ENCODE measurements at places on chromosomes 2 and 18.

- no peak for DNase-seq
Measured at GRCh38 chr18:35949090-35949489, 23.4 kb upstream of the RMP24 start.

- no peak for DNase-seq
Measured at GRCh38 chr2:237488901-237489860, 2.1 kb downstream of the MLPH start.

DNA sequence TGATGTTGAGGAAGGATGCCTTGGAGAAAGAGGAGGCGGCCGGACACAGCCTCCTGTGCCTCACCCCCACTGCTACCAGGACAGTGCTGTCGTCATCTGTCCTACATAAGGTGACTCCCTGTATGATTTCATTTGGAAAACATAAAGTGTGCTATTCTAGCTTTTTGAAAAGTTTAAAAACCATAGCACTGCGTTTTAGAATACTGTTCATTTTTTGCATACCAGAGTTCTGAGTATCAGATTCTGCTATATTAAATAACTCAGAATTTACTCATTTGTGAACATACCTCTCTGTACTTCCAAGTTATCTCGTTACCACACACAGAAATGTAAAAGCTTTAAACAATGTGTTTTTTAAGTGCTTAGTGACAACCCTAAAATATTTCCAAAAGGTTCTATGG, 302.9 kb downstream of the LRRTM1 start:
- no peak for DNase-seq

GRCh38 chr2:236633219-236633570, 63.6 kb downstream of the ACKR3 start:
- DNase-seq: no peak

- DNase-seq: no peak
Measured at GRCh38 chr2:96687711-96688640, 45.4 kb downstream of the FER1L5 start.

- no peak for DNase-seq
Measured at GRCh38 chr2:230881840-230882239, 17.1 kb downstream of the ITM2C start.

DNA sequence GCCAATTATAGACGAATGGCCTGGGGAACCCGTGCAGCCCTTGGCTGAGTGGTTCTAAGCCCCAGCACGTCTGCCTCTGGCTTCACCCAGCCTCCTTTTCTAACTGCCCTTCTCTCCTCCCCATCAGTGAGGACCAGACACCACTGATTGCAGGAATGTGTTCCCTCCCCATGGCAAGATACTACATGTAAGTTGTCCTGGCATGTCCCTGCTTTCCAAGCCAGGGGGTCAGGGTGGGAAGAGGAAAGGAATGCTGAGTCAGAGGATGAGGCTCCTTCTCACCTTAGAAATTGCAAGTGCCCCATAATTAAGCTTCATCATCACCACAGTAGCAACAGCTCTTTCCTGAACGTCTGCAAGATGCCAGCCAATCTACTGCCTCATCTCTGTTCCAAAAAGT, 4.8 kb downstream of the IL1F10 start:
- no peak for DNase-seq

DNA sequence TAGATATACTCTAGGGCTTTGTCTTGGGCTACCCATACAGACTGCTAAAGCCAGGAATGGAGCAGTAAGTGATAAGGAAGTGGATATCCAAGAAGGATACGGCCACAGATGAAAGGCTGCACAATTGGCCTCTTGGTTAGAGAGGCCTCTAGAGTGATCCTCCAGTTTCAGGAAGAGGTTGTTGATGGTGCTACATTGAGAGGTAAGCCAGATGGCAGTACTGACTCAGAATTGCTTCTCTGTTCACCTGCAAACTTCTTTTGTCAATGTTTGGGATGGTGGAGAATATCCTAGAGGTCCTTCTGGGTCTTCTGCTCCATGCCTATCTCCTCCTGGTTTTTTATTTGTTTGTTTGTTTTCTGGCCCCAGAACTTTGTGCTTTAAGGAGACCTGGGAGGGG, 226.8 kb upstream of the LRRTM1 start:
- DNase-seq: no peak

DNA sequence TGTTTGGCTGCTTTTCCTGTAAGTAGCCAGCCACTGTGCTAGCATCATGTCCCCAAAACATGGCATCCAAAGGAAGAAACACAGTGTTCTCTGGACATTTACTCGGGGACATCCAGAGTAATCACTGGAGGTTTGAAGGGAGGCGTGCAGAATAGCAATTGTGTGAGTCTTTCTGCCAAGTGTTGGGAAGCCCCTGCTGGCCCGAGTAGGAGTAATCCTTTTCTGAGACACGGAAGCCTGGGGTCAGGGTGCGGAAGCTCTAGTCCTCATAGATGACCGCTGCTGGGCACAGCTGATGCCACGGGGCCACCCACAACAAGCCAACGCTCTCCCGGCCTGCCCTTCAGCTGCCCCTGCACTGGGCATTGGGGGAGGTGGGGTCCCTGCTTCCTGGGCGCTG, 24.8 kb upstream of the HDAC4 start:
- DNase-seq: no peak

- DNase-seq: peak; percentile 94
Measured at GRCh38 chr2:165440367-165440766, 29.1 kb upstream of the CSRNP3 start.

GRCh38 chr18:54359233-54359632, 1.5 kb downstream of the C18orf54 start:
- DNase-seq: no peak

- no peak for DNase-seq
Measured at GRCh38 chr18:36536426-36536825, 238.9 kb downstream of the FHOD3 start.

DNA sequence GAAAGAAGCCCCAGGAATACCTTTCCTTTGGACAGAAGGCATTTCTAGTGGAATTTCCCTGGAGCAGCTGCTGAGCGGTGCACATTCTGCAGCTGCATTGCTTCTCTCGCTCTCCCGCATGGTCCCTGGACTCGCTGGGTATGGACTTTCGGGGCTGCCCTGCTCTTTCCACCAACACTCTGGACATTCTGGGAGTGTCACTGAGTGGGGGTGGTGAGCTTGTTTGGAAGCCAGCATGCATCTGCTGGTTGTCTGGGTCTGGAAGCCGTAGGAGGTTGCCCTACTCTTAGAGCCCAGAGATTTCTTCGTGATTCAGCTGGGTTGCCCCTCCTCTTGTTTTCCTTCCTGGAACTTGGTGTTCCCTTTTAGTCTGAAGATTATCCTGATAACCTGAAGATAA, 52.6 kb downstream of the TWIST2 start:
- no peak for DNase-seq

DNA sequence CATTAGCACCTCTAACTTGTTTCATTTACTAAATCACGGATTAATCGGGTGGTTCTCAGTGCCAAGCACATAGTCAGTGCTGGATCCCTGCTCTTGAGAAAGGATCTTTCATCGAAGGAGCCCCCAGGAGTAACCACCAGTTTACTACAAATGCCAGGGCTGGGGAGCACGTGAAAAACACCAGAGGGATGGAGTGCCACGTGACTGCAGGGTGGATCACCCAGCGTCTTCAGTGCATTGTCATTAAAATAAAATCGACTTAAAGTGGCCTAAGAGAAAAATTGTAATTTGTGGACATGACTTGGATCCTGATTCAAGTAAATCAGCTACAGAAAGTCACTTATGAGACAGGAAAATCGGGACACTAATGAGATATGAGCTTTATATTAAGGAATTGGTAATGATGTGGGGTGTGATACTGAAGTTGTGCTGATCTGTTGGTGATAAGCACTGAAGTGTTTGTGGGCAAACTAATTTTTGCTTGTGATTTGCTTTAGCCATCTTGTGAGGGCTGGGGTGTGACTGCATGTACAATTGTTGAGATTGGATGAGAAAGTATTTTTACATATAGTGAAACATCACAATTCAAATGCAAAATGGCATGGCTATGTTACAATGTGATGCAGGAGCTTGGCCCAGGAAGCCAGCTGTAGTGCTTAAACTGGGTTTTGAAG, 63.8 kb downstream of the NCK2 start:
- DNase-seq: no peak

DNA sequence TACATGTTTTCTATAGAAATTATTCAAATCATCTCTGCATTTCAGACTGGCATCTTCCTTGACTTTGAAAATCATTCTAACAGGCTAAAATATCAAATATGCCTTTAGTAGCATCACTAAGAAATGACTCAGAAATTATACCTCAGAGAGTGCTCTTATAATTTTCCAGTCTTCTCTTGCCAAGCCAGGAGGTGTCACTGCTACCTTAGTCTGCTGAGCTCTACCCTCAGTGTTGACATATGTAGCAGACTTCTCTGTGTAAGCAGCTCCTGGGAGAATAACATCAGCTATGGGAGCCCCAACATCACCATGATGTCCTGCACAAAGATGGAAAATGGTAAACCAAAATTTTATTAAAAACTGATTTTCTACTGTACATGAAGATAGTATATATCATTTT, 31.6 kb downstream of the NDUFS1 start:
- no peak for DNase-seq

GRCh38 chr2:232420463-232421188, 14.0 kb downstream of the ALPG start:
- no peak for DNase-seq

DNA sequence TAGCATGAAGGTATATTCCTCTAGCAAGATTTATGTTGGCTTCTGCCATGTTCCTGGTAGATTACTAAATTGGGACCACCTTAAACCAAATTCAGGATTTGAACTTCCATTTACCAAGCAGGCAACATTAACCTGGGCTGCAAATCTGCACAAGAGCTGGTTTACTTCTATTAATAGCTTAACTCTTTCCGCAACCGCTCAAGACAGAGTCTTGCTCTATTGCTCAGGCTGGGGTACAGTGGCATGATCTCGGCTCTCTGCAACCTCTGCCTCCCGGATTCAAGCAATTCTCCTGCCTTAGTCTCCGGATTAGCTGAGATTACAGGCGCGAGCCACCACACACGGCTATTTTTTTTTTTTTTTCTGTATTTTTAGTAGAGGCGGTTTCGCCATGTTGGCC, 8.4 kb downstream of the MARCHF7 start:
- DNase-seq: no peak

- DNase-seq: no peak
Measured at GRCh38 chr18:65124633-65125032, 626.2 kb upstream of the CDH7 start.

DNA sequence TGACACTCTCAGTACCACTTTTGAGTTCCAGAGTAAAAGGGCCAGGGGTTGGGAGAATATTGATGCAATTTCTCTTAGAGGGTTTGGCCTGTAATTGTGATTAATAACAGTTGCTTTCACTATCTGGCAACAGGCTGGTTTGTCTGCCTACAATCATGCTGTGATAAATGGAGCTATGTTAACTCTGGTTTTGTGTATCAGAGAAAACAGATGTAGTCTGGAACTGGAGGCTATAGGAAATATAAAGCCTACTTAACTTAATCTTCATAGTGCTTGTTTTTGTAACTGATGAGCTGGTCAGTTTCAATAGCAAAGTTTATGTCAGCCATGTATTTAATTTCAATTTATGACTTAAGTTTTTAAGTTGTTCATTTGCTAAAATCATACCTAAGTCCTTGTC, 138.0 kb downstream of the AGPS start:
- no peak for DNase-seq

DNA sequence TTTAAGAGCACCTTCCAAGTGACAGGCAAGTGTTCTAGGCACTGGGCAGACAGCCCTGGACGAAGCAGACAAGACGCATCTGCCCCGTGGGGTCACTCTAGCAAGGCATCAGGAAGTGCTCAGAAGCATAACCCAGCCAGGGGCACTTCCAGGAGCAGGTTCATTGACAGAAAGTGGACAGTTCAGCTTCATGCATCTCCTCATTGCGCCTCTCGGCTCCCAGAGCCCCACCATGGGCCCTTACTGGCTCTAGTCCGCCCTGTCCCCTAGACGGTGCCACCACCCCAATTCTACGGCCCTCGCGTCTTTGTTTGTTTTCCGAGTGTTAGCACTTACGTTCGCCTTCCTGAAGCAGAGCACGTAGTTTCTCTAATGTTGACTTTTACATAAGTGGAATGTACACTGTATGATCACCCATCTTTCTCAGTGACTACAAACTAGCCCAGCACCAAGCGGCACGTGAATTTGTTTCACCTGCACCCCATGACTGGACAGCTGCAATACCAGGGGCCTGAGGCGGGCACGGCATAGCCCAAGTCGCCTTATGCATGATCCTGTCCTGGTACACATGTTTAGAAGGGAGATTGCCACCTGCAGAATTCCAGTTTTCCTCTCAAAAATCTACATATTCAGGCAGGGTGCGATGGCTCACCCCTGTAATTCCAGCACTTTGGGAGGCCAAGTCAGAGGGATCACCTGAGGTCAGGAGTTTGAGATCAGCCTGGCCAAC, 33.2 kb downstream of the SNED1 start:
- DNase-seq: no peak

DNA sequence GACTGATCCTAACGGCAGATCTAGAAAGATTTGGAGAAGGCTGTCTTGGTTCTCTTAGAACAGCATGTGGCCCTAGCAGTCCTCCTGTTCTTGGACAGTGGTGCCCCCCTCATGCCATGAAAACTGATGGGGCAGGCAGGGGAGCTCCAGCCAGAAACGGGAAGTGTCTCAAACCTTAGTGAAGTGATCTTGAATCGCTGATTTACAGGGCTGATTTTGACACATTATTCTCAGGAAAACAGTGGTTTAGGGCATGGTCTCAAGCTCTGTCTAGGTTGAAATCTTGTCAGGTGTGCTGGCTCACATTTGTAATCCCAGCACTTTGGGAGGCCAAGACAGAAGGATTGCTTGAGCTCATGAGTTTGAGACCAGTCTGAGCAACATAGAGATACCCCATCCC, 37.8 kb downstream of the SRSF7 start:
- DNase-seq: no peak

DNA sequence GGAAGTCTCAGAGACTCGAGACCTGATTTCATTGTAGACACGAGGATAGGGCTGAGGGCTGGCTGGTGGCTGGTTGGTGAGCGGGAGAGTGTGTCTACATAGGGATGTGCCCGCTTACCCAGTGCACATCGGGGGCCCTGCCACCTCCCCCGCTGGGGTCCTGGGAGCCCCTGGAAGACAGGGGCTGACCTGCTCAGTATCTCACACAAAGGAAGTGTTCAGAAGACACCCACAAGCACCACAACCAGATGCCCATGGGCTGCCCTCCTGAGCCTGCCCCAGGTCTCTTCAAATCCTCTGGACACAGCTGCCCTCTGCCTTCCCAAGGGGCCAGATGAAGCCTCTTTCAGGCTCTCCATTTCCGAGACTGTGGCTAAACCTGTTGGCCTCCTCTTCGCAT, 43.1 kb downstream of the MYCN start:
- no peak for DNase-seq

- DNase-seq: peak; percentile 84
Measured at GRCh38 chr2:45993476-45993991, 303.7 kb upstream of the EPAS1 start.

DNA sequence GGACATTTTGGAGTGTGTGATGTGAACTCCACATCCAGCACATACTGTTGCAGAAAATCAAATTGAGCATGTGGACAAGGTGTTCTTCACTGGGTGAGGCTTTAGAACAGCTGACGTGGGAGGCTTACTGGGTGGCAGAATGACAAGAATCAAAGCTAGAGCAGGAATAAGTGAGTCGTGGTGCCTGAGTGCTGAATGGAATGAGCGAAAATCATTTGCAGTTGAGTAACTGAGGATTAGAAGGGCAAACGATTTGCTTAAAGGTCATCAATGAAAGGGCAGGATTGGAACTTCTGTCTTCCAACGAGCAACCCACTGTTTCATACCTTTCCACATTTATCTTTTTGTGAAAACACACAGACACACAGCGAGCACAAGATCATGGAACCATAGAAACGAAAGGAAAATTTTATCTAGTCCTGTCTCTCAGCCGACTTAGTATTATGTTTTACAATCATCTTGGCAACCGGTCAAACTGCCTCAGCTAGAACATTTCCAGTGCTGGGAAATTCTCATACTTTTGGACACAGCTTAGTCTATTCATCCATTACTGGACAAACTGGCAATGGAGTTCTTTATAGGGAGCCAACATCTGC, 7.2 kb upstream of the DAW1 start:
- DNase-seq: peak; percentile 49

All from fibroblast of the conjunctiva (primary cell).